ENCODE measurements at places on chromosomes 6 and 20. TPM values are rescaled to one million over a fixed set of nuclear protein-coding genes. Genes with fewer than 3 reads are reported as not detected.

DNA sequence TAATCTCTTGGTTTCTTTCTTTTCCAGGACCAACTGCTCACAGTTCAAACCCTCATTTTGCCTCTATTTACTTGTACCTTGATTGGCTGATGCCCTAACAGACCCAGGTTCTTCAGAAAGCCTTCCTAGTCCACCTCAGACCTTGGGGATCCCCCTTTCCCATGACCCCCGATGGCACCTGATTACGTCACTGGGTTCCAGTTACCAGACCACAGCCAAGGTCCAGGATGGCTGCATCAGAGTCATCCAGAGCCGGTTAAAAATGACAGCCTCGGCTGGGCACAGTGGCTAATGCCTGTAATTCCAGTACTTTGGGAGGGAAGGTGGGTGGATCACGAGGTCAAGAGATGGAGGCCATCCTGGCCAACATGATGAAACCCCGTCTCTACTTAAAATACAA, 4.5 kb downstream of the HLA-DOA start:
- DNase-seq = no peak

The TRIM31 gene
- 37.8 TPM for polyA plus RNA-seq

The PRSS16 gene
- 24.8 TPM for polyA plus RNA-seq

DNA sequence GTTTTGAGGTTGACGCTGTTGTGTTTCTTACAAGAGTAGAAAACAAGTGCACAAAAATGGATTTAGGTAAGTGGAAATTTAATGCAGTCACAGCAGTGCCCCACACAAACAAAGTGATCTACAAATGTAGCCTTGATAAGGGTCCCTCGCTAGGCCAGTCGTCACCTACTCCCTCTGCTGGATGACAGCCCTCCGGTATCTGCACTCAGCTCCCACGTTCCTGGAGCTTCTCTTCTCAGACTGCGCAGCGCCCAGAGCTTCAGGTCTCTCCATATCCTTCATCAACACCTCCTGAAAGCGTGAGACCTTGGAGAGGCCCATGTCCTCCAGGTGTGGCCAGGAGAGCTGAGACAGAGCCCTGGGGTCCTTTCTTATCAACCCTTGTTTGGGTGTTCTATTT, 58.3 kb upstream of the MAP3K4 start:
- DNase-seq = peak; percentile 5

DNA sequence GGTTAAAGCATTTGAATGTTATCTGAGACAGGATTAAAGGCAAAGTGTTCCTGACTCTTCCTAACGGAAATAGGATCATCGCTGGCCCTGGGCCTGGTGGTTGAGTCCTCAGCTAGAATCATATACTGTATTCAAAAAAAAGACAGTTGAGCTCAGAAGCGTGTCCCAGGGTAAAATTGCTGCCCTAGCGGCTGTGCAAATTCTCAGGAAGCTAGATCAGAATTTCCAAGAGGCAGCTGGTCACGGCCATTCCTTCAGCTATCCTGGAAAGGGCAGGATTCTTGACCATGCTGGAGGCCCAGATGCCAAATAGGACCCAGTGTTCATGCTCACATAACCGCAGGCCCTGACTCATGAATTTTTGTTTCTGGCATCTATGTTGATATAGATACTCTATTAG, 67.4 kb downstream of the STMND1 start:
- no peak for DNase-seq

The CCN6 gene
- polyA plus RNA-seq = not detected

The SMOC2 gene
- polyA plus RNA-seq = 6.7 TPM

DNA sequence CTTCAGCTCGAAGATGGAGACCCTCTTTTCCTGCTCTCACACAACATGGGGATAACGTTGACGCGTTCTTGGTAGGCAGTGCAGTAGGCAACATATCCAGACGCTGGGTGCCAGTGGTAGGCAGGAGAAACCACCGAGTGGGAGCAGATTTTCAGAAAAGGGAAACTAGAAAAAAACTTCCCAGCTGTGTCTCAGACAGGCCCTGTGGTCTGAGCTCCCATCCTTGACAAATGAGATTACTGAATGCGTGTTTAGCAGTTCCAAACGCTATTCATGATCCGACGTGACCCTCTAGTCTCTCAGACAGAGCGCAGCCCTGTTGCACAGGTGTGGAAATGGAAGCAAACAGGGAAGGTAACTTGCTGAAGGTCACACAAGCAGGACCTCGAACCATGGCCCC, 83.9 kb upstream of the DUSP22 start:
- DNase-seq = no peak

GRCh38 chr6:161222706-161223234, 51.1 kb downstream of the AGPAT4 start:
- DNase-seq = no peak

The RBBP8NL gene
- 28.0 TPM for polyA plus RNA-seq

The EYS gene
- polyA plus RNA-seq = 0.78 TPM

The ZNF311 gene
- 1.1 TPM for polyA plus RNA-seq

The ESR1 gene
- polyA plus RNA-seq = not detected

GRCh38 chr20:59813948-59814839, 119.2 kb downstream of the SYCP2 start:
- DNase-seq = no peak

The LIN28B gene
- not detected for polyA plus RNA-seq

- DNase-seq = no peak
Measured at GRCh38 chr20:47314647-47315338, 41.7 kb downstream of the ZMYND8 start.

The TRAPPC3L gene
- 0.12 TPM for polyA plus RNA-seq

The FAM184A gene
- polyA plus RNA-seq = 1.8 TPM

The HMGCLL1 gene
- polyA plus RNA-seq = 0.81 TPM

The IMPG1 gene
- polyA plus RNA-seq = not detected

- peak; percentile 56 for DNase-seq
Measured at GRCh38 chr6:71383901-71384489, 95.4 kb downstream of the OGFRL1 start.

The PBOV1 gene
- not detected for polyA plus RNA-seq

GRCh38 chr6:44161997-44162338, 3.3 kb downstream of the CAPN11 start:
- no peak for DNase-seq

DNA sequence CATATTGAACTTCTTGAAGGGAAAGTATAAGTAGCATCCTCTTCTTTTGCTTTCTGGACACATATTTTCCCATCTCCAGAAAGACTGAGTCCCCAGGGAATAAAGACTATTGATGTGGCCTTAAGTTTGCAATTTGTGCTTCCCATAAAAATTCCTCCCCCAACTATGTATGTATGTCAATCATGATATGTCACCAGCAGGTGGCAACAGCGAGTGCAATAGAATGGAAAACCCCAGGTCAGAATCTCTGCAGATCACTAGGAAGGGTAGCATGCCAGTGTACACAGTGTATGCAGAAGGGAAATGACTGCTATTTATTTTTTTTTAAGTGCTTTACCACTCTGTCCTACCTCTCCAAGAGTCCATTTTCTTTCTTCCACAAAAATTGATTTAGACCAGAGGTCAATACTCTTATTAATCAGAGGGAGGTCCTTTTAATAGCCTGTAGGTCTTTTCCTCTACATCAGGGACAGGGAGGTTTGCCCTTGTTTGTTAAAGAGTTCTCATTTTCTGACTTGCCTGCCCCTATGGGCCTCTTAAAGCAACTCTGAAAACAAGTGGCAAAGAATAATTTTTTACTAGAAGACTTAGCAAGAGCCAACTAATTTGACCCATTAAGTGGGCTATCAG, 61.4 kb downstream of the BMP2 start:
- DNase-seq = peak; percentile 83

DNA sequence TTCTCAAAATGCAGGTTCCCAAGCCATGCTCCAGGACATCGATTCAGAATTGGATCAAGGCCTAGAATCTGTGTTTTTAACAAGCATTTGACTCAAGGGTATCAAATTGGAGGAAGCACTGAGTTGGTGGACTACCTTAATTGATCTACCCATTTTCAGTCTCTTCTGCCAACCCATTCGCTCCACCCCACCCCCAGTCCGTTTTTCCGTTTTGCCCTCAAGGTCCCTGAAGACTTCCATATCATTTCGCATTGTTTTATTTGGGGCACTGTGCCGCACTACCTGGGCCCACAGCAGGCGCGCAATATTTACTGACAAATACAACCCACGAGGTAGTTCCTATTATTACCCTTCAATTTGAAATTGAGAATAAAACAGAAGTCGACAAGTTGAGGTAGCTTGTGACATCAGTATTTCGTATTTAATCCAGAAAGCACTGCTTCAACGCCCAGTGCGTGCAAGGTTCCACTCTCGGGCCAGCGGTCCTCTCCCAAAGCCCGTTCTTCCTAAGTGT, 557 bp upstream of the DHX35 start:
- DNase-seq = no peak

DNA sequence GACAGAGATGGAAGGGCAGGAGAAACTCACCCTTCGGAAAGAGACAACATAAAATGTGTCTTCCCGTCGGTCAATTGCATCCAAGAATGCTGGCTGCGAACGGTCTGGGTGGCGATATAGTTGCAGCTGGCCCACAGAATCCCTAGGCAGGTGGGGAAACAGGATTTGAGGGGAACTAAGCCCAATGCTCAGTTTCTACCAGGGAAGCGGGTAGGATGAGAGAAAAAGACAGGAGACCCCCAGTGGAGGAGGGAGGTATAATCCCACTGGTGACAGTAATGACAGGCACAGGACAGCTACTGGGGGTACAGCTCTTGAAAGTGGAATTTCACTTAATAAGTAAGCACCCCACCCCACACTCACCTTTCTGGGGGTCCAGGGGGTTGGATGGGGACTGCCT, 7.5 kb upstream of the TNXB start:
- no peak for DNase-seq

DNA sequence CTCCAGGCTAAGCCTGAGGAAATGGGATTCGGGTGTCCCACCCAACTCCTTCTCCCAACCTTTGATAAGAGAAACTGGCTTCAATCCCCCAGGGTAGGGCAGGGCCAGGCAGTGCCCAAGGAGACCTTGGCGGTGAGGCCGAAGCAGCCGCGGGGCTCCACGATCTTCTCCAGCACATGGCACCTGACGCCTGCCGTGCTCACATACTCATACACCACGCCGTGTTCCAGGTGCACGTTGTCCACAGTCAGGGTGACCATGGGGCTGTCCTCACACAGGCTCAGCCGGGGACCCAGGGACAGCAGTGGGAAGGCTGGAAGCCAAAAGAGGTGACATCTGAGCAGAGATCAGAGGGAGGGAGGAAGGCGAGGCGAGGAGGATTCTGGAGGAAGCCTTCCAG, 176.5 kb downstream of the PREX1 start:
- DNase-seq = no peak

The ZNF133 gene
- 7.5 TPM for polyA plus RNA-seq

The CCDC170 gene
- polyA plus RNA-seq = 2.7 TPM

The EPPIN gene
- not detected for polyA plus RNA-seq

- DNase-seq = peak; percentile 57
Measured at GRCh38 chr20:33490023-33490933, at the start of gene CBFA2T2. TSS of gene CBFA2T2 (plus strand) at chr20:33490096. CDS start at chr20:33490268, 172 bp downstream.

DNA sequence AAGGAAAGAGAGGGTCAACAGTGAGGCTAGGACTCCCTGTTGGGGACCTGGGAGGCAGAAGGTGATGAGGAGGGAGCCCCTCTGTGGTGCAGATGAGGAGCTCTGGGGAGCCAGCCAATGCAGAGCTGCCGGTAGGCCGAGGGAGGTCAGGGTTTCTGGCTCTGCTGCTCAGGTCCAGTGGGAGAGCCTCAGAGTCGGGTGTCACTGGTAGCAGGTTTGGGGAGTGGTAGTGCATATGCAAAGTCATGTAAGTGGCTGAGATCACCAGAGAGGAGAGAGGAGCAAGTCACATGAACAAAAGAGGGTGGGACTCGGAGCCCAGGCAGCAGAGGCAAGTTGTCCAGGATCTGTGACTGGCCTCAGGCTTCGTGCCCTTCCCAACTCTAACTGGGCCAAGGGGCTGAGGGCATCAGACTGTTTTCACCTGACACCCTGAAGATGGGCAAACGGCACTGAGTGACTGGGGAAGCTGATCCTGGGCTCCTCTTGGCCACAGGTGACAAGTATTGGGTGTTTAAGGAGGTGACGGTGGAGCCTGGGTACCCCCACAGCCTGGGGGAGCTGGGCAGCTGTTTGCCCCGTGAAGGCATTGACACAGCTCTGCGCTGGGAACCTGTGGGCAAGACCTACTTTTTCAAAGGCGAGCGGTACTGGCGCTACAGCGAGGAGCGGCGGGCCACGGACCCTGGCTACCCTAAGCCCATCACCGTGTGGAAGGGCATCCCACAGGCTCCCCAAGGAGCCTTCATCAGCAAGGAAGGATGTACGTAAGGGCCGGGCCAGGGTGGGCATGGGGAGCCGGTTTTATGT, 6.6 kb downstream of the MMP24OS start:
- DNase-seq = no peak

The TREM2 gene
- polyA plus RNA-seq = 0.81 TPM

The CCN2 gene
- 83.6 TPM for polyA plus RNA-seq

DNA sequence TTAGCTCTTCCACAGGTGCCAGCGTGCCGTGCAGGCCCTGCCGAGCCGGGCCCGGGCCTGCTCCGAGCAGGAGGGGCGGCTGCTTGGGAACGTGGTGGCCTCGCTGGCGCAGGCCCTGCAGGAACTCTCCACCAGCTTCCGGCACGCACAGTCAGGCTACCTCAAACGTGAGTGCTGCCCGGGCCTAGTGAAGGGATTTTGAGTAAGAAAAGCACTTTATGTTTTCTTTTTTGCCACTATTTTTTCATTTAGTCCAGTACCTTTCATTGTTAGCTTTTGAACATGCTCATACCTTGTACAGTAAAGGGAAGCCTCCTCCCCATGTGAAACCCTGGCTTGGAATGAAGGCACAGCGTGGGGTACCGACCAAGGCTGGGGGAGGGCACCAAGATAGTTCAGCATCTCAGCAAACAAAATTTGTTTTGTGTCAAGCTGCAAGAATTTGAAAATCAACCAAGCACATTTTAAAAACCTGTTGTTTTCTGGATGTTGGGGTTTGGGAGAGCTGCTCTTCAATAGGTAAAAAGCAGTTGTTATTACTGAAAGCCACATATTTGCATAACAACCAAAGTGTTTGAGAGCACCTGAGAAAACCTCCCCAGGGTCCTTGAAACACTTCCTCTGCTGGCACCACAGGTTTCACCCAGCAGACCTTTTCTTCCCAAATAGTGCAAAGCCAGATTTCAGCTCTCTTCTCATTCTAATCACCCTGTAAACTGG, 18.4 kb downstream of the STX16 start:
- DNase-seq = no peak

DNA sequence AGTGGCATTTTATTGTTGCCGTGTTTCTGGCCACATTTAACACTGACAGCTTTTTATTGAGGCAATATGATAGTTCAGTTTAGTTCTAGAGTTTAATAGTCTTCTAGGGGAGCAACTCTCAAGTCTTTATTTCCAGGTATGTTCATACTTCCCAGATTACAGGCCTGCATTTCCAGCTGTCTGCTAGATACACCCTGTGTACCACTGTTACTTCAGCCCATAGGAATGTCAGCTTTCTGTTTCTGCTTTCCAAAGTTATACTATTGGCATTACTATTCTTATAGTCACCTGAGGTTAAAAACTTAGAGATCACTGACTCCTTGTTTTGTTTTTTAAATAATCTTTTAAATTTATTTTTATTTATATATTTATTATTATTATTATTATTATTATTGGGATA, 7.6 kb downstream of the ZNF451 start:
- no peak for DNase-seq

GRCh38 chr20:41902346-41902745, 284.2 kb upstream of the CHD6 start:
- no peak for DNase-seq

The CEP85L gene
- polyA plus RNA-seq = 2.2 TPM

The BHLHE23 gene
- not detected for polyA plus RNA-seq
